ENCODE measurements at places on chromosomes 3 and 15. TPM values are rescaled to one million over a fixed set of nuclear protein-coding genes. Genes with fewer than 3 reads are reported as not detected.

Gene CHRNA5
- total RNA-seq = 2.0 TPM

Gene SCAMP2
- 4.4 TPM for total RNA-seq

Gene CNTN6
- total RNA-seq = 10.8 TPM

Gene MRPL47
- 22.4 TPM for total RNA-seq

Gene GOLGA8K
- 0.25 TPM for total RNA-seq

Gene PARP15
- total RNA-seq = 0.49 TPM

Gene BRPF1
- total RNA-seq = 13.5 TPM

Gene XCR1
- total RNA-seq = not detected

Gene ESYT3
- total RNA-seq = 0.74 TPM

Gene IL16
- total RNA-seq = 1.2 TPM

Gene OIP5
- total RNA-seq = 1.5 TPM

Gene CDCP1
- 0.98 TPM for total RNA-seq

Gene ZPLD1
- total RNA-seq = under 0.01 TPM

Gene DNASE1L3
- total RNA-seq = 0.74 TPM

Gene C15orf62
- not detected for total RNA-seq

Gene AP3B2
- total RNA-seq = 45.7 TPM

Gene FAM162A
- total RNA-seq = 5.7 TPM

Gene DAPK2
- total RNA-seq = 3.4 TPM

Gene WDR72
- under 0.01 TPM for total RNA-seq

Gene NR1I2
- total RNA-seq = 0.74 TPM

Gene PLEKHO2
- total RNA-seq = 4.9 TPM

Gene PPCDC
- 2.5 TPM for total RNA-seq

Gene TBC1D2B
- 10.1 TPM for total RNA-seq

Gene AQP9
- total RNA-seq = 0.25 TPM

Gene CCDC191
- total RNA-seq = 3.4 TPM

Gene ATP13A5
- 0.49 TPM for total RNA-seq

Gene AADAC
- not detected for total RNA-seq

Gene MME
- total RNA-seq = 1.2 TPM

Gene TSEN2
- total RNA-seq = 22.4 TPM

Gene LRRC2
- 2.5 TPM for total RNA-seq

Gene FEZF2
- total RNA-seq = 15.2 TPM

Gene C3orf22
- not detected for total RNA-seq

Gene SPESP1
- 0.25 TPM for total RNA-seq

Gene PYGO1
- total RNA-seq = 42.5 TPM

Gene NOX5
- total RNA-seq = not detected

Gene PLIN1
- total RNA-seq = under 0.01 TPM

Gene LRRN1
- total RNA-seq = 29.7 TPM

Gene OR5K1
- total RNA-seq = not detected

Gene RBP2
- total RNA-seq = not detected

Gene SLC2A2
- total RNA-seq = not detected

Gene RBM15B
- 24.8 TPM for total RNA-seq

Gene CCDC33
- 0.25 TPM for total RNA-seq

Gene CSPG4
- 6.6 TPM for total RNA-seq

Gene PAQR5
- total RNA-seq = 1.5 TPM

Gene GPR176
- total RNA-seq = 32.7 TPM

Gene SHC4
- total RNA-seq = 5.4 TPM

Gene SLC27A2
- 3.0 TPM for total RNA-seq

Gene ALCAM
- total RNA-seq = 88.5 TPM

Gene LRTM1
- not detected for total RNA-seq

Gene ROPN1B
- 0.98 TPM for total RNA-seq

Gene FBXL2
- total RNA-seq = 43.8 TPM

Gene MASP1
- 42.0 TPM for total RNA-seq

Gene ERICH6
- 0.25 TPM for total RNA-seq

Gene PEX5L
- 47.5 TPM for total RNA-seq

Gene PROS1
- 7.6 TPM for total RNA-seq

Gene UBA7
- total RNA-seq = 3.0 TPM

Gene CCK
- 24.3 TPM for total RNA-seq

Gene DUOX2
- not detected for total RNA-seq

Gene GOLGA8O
- under 0.01 TPM for total RNA-seq
